ENCODE measurements at places on chromosomes 13 and 19.
A peak's percentile ranks its signal among the peaks of the same experiment; 100 is the strongest.

DNA sequence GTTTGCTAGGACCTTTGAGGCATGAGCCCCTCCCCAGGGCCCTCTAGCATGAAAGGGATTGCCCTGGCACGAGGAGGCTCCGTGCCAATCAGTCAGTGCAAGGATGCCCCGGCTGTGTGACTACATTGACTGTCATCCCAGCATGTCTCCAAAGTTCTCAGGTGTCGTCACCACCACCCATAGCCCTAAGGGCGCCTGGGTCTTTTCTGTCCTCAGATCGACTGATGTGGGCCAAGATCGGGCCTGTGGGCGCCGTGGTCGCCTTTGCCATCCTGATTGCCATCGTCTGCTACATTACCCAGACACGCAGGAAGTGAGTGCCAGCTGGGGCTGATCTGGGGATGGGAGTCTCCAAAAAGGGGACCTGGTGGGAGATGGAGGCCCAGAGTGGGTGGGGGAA, 18.4 kb downstream of the MAG start:
- no peak overlapping the region for H3K4me3 ChIP-seq
- no peak overlapping the region for H3K27ac ChIP-seq
- H3K4me1 ChIP-seq: peaks cover 27% of the 10 kb centered on the region
- no peaks in the 10 kb centered on the region for H3K36me3 ChIP-seq

- peaks cover 7% of the 10 kb centered on the region for H3K27me3 ChIP-seq
- H3K36me3 ChIP-seq: no peaks in the 10 kb centered on the region
- no peaks in the 10 kb centered on the region for H3K4me1 ChIP-seq
- no peak for DNase-seq
- H3K27ac ChIP-seq: no peak overlapping the region
Observed at GRCh38 chr19:18966307-18966706, 25.3 kb upstream of the HOMER3 start.

- no peaks in the 10 kb centered on the region for H3K4me1 ChIP-seq
- peak; percentile 48 for DNase-seq
- no peaks in the 10 kb centered on the region for H3K36me3 ChIP-seq
- H3K27me3 ChIP-seq: peaks cover 5% of the 10 kb centered on the region
- H3K4me3 ChIP-seq: no peak overlapping the region
Observed at GRCh38 chr19:16778796-16779411, 50.3 kb upstream of the SIN3B start.

- no peak overlapping the region for H3K27ac ChIP-seq
- H3K4me1 ChIP-seq: peaks cover 11% of the 10 kb centered on the region
- no peak overlapping the region for H3K4me3 ChIP-seq
- no peaks in the 10 kb centered on the region for H3K27me3 ChIP-seq
- no peak for DNase-seq
Observed at GRCh38 chr13:79812070-79812850, 331.3 kb downstream of the NDFIP2 start.

DNA sequence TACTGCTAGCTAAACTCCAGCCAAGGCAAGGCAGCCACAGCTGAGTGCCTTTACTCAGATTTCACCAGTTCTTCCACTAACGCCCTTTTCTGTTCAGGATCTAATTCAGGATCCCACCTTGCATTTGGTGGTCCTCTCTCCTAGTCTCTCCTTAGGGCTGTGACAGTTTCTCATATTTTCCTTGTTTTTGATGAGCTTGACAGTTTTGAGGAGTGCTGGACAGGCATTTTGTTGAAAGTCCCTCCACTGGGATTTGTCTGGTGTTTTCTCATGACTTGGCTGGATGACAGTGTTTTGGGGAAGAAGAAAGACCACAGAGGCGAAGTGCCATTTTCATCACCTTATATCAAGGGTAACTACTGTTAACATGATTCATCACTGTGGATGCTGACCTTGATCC, 162.3 kb upstream of the TSC22D1 start:
- H3K27ac ChIP-seq: no peak overlapping the region
- no peaks in the 10 kb centered on the region for H3K4me1 ChIP-seq
- H3K4me3 ChIP-seq: no peak overlapping the region
- no peaks in the 10 kb centered on the region for H3K36me3 ChIP-seq
- DNase-seq: no peak

GRCh38 chr13:109357751-109358471, 428.5 kb downstream of the IRS2 start:
- no peaks in the 10 kb centered on the region for H3K4me1 ChIP-seq
- H3K27me3 ChIP-seq: no peaks in the 10 kb centered on the region
- H3K36me3 ChIP-seq: no peaks in the 10 kb centered on the region
- H3K27ac ChIP-seq: no peak overlapping the region

DNA sequence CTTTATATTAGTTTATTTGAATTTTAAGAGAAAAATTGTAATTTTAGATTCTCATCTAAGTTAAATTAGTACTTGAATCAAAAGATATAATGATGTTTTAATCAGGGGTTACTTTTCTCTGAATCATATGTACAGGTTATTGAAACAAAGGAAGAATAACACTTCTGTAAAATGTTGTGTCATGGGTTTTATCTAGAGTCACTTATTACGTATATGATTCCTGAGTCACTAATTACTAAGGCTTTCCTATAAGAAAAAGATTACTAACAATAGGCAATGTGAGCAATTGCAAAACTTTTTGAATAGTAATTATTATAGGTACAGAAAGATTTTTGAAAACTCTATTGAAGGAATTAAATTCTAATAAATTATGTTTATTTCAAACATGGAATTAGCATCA, 99.2 kb upstream of the KLF5 start:
- no peak for DNase-seq
- H3K4me1 ChIP-seq: no peaks in the 10 kb centered on the region
- H3K36me3 ChIP-seq: no peaks in the 10 kb centered on the region
- no peaks in the 10 kb centered on the region for H3K27me3 ChIP-seq
- H3K4me3 ChIP-seq: no peak overlapping the region

- no peaks in the 10 kb centered on the region for H3K36me3 ChIP-seq
- H3K27me3 ChIP-seq: no peaks in the 10 kb centered on the region
- H3K4me1 ChIP-seq: no peaks in the 10 kb centered on the region
- H3K4me3 ChIP-seq: no peak overlapping the region
- no peak for DNase-seq
Observed at GRCh38 chr19:44799627-44800346, 9.1 kb upstream of the BCAM start.

- H3K4me3 ChIP-seq: no peak overlapping the region
- no peaks in the 10 kb centered on the region for H3K27me3 ChIP-seq
- DNase-seq: no peak
Observed at GRCh38 chr19:37770985-37771384, 8.4 kb downstream of the ZNF573 start.

DNA sequence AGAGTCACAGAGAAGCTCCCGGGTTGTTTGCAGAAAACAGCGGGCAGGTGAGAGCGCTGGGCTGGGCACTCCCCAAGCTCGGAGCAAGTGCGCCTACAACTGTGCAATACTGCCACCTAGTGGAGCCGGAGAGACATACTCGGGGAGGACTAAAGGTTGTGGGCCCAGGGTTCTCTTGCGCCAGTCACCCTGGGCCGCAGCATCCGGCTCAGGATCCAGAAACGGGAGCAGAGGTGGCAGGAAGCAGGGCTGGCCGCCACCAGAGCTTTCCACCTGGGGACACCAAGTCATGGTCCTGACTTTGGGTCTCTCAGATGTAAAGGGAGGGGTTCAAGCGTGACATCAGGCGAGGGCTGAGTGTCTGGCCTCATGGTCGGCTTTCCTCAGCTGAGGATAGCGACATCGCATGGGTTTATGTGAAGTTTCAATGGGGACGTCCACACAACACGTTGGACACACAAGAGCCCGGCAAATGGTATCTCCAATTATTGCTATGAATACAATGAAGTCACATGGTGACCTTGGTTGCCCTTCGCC, 11.2 kb upstream of the KLK4 start:
- no peak overlapping the region for H3K4me3 ChIP-seq
- DNase-seq: peak; percentile 91
- peaks cover 24% of the 10 kb centered on the region for H3K27me3 ChIP-seq

DNA sequence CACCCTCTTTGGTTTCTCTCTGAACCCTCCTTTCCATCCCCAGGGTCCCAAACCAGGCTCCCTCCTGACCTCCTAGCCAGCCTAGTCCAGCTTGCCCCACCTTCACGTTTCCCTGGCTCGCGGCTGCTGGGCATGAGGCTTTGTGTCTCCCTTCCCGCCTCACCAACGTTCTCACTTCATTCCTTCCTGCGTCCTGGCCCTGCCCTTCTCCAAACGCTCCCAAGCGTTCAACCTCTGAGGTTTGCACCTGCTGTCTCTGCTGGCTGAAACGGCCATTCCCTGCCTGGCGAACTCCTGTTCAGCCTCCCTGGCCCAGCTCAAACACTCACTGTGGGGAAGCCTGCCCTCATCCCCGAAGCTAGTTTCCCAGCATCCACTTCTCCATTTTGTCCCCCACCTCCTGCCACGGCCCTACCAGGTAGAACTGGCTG, 12.4 kb downstream of the EPS8L1 start:
- H3K4me1 ChIP-seq: peaks cover 14% of the 10 kb centered on the region
- peaks cover 16% of the 10 kb centered on the region for H3K27me3 ChIP-seq
- DNase-seq: no peak
- no peak overlapping the region for H3K4me3 ChIP-seq

- no peaks in the 10 kb centered on the region for H3K27me3 ChIP-seq
- no peaks in the 10 kb centered on the region for H3K4me1 ChIP-seq
- H3K4me3 ChIP-seq: no peak overlapping the region
- H3K27ac ChIP-seq: no peak overlapping the region
Observed at GRCh38 chr19:41707871-41708371, 505 bp upstream of the CEACAM5 start.

DNA sequence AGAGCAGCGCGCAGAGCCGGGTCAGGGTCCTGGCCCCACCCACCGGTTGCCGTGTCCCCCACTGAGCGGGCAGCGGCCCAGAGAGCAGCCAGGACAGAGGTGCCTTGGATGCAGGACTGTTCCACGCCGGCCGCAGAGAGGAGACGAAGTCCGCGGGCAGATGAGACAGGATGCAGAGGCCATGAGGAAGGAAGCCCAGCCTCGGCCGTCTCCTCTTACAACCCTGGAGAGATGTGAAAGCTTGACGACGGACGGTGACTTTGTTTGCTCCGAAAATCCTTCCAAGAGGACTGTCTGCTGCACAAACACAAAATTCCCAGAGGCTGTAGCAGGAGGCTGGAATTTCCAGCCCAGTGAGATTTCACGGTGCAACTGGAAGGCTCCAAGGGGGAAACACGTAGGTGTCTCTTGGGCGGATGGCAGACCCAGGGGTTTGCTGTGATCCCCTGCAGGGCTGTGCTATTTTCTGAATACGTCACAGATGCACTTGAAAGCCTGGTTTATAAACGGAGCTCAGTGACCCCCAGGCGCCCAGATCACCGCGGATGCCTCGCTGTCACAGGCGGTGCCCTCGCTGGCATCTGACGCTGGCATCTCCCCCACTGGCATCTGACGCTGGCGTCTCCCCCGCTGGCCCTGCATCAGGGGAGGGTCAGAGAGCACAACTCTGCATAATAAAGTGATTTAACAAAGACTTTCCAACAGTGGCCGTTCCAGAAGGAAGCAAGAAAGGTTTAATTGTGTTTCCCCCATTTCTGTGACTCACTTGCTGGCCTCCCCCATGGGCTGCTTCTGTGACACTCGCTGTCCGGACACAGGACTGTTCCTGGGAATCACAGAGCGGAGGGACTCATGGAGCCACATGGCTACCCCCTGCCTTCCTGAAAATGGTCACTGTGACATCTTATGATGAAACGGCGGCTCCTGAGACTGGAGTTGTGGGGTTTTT, 62.0 kb upstream of the C13orf46 start:
- no peaks in the 10 kb centered on the region for H3K36me3 ChIP-seq
- peaks cover 6% of the 10 kb centered on the region for H3K4me1 ChIP-seq
- no peaks in the 10 kb centered on the region for H3K27me3 ChIP-seq
- H3K27ac ChIP-seq: no peak overlapping the region
- peak; percentile 28 for DNase-seq
- H3K4me3 ChIP-seq: no peak overlapping the region

DNA sequence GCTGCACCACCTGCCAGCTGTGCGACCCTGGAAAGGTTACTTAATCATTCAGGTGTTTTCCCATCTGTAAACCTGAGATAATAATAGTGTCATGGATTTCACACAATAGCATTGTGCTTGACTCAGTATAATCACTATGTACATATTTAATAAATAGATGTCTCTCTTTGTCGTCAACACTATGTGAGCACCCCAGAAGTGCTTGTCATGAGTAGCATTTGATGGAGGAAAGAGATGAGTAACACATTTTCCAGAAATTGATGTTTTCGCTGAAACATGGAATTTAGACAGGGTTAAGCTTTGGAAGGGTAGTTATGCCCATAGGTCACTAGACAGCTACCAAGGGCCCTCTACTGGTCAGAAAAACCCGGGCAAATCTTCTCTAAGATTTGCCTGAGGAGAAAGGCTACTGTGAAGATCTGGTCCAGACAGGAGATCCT, 9.5 kb upstream of the MBNL2 start:
- peak; percentile 36 for DNase-seq
- H3K36me3 ChIP-seq: no peaks in the 10 kb centered on the region
- no peaks in the 10 kb centered on the region for H3K4me1 ChIP-seq
- no peak overlapping the region for H3K4me3 ChIP-seq

- no peak overlapping the region for H3K4me3 ChIP-seq
- DNase-seq: no peak
- no peaks in the 10 kb centered on the region for H3K4me1 ChIP-seq
- H3K27ac ChIP-seq: no peak overlapping the region
- no peaks in the 10 kb centered on the region for H3K27me3 ChIP-seq
Observed at GRCh38 chr13:51134763-51135365, 23.8 kb upstream of the C13orf42 start.

DNA sequence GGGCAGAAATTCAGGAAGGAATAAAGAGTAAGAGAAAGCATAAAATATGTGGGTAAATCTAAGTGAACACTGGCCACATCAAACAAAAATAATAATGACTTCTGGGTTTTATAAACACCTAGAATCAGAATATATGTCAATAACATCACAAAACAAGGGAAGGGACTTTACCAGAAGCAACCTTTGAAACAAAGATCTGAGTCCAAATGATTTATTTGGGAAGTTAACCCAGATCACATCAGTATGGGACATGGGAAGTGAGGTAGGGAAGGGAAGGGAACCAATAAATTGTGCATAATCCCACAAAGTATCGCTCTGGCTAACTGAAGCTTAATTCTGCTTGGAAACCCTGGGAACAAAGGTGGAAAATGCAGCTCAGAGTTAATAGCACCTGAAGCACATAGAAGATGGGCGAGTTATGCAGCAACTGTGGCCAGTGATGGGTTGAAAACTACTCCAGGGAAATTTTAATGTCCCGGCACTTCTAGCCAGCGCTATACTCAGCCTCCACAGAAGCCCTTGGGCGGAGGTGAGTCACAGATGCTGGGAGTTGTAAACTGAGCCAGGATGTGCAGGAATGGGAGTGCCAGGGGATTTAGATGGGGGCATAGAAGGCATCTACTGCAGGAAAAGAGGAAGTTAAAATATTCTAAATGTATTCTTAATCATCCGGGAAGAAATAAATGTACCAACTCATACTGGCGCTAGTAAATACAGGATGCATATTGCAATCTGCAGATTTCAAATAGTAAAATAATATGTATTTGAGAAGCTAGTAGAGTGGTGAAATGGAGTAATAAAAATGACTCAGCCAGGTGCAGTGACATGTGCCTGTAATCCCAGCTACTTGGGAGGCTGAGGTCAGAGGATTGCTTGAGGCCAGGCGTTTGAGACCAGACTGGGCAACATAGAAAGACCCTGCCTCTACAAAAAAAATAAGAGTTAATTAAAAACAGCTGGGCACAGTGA, 34.2 kb upstream of the CEBPG start:
- H3K36me3 ChIP-seq: no peaks in the 10 kb centered on the region
- no peak overlapping the region for H3K4me3 ChIP-seq
- no peaks in the 10 kb centered on the region for H3K27me3 ChIP-seq
- no peak for DNase-seq
- H3K4me1 ChIP-seq: peaks cover 4% of the 10 kb centered on the region

GRCh38 chr13:23488442-23488841, 54.9 kb upstream of the SACS start:
- no peaks in the 10 kb centered on the region for H3K36me3 ChIP-seq
- no peaks in the 10 kb centered on the region for H3K4me1 ChIP-seq
- DNase-seq: no peak
- no peak overlapping the region for H3K4me3 ChIP-seq
- no peaks in the 10 kb centered on the region for H3K27me3 ChIP-seq

Data from hepatocyte (in vitro differentiated cells).